Upper lobe of left lung (tissue), 6 donors: ENCODE measurements at places on chromosomes 2 and 18. TPM values are rescaled to one million over a fixed set of nuclear protein-coding genes. Genes with fewer than 3 reads are reported as not detected.

The YES1 gene
- 113 TPM for total RNA-seq

The MOB1A gene
- 36.7 TPM for total RNA-seq

The PROM2 gene
- total RNA-seq = 4.2 TPM

The RBM43 gene
- 4.6 TPM for total RNA-seq

The PIKFYVE gene
- total RNA-seq = 23.6 TPM

The ACP1 gene
- 34.7 TPM for total RNA-seq

The THAP4 gene
- total RNA-seq = 39.6 TPM

The AP1S3 gene
- total RNA-seq = 10.5 TPM

DNA sequence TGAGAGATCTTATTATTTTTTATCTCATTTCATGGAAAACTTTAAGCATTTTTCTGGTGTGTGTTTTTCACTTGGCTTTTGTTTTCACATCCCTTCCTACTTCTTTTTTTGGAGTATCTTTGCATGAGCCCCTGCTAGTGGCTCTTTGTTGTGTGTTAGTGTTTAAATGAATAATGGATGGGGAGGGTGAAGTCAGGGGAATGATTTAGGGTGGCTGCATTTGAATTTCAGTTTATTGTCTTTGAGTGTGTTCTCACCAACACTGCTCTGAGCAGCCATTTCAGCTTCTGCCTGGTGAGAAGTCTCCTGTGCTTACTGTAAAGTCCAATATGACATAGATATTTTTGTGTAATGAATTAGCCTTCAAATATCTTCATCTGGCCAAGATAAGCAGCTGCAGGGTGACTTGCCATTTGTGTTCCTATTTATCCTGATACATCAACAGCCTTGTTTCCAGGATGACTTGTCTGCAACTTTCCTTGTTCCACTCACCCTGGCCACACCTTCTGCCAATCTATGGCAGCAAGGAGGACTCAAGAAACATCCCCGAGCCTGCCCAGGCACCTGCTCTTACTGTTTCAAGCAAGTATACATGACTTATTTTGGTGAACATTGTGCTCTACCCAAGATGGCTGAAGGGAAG is 182.6 kb downstream of the PDE11A start:
- H3K4me1 ChIP-seq = no peaks in the 10 kb centered on the region
- no peaks in the 10 kb centered on the region for H3K27me3 ChIP-seq
- H3K27ac ChIP-seq = no peak overlapping the region
- H3K36me3 ChIP-seq = no peaks in the 10 kb centered on the region

DNA sequence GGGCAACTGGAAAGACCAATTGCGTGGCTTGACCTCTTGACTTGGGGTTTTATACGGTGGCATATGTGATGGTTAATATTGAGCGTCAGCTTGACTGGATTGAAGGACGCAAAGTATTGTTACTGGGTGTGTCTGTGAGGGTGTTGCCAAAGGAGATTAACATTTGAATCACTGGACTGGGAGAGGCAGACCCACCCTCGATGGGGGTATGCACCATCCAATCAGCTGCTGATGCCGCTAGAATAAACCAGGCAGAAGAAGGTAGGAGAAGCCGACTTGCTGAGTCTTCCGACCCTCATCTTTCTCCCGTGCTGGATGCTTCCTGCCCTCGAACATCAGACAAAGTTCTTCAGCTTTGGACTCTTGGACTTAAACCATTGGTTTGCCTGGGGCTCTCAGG is 34.2 kb upstream of the YPEL5 start:
- H3K36me3 ChIP-seq = no peaks in the 10 kb centered on the region
- no peak overlapping the region for H3K4me3 ChIP-seq
- no peak for DNase-seq
- no peaks in the 10 kb centered on the region for H3K4me1 ChIP-seq
- no peaks in the 10 kb centered on the region for H3K27me3 ChIP-seq

- no peak overlapping the region for H3K4me3 ChIP-seq
- H3K36me3 ChIP-seq = peaks cover 20% of the 10 kb centered on the region
- H3K27me3 ChIP-seq = no peaks in the 10 kb centered on the region
- DNase-seq = no peak
Observed at GRCh38 chr2:20299113-20299512, 51.5 kb downstream of the PUM2 start.

DNA sequence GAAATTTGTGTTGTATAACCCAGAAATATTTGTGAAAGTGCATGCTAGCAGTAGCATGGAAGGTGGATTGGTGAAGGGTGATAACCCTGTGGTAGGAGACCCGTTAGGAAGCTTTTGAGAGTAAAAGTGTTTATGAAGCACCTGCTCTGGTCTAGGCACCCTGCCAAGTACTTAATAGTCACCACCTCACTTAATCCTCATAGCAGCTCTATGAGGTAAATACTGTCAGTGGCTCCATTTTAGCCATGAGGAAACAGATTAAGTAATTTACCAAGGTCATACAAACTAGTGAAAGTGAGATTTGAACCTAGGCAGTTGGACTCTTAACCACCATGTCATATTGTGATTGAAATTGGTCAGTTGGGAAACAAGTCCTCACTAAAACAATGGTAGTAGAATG is 66.8 kb downstream of the TET3 start:
- H3K4me3 ChIP-seq = no peak overlapping the region
- no peaks in the 10 kb centered on the region for H3K27me3 ChIP-seq
- peaks cover 23% of the 10 kb centered on the region for H3K36me3 ChIP-seq
- DNase-seq = no peak
- H3K27ac ChIP-seq = no peak overlapping the region
- H3K4me1 ChIP-seq = no peaks in the 10 kb centered on the region

- DNase-seq = no peak
- no peaks in the 10 kb centered on the region for H3K27me3 ChIP-seq
- H3K4me1 ChIP-seq = peaks cover 73% of the 10 kb centered on the region
- H3K27ac ChIP-seq = peak overlapping the region; percentile 88
- no peak overlapping the region for H3K4me3 ChIP-seq
Observed at GRCh38 chr2:85995648-85996529, 107.1 kb upstream of the ST3GAL5 start.

- H3K4me1 ChIP-seq = no peaks in the 10 kb centered on the region
- H3K36me3 ChIP-seq = no peaks in the 10 kb centered on the region
- no peak for DNase-seq
- H3K4me3 ChIP-seq = no peak overlapping the region
- no peaks in the 10 kb centered on the region for H3K27me3 ChIP-seq
Observed at GRCh38 chr18:53796040-53796729, 428.3 kb downstream of the MBD2 start.

DNA sequence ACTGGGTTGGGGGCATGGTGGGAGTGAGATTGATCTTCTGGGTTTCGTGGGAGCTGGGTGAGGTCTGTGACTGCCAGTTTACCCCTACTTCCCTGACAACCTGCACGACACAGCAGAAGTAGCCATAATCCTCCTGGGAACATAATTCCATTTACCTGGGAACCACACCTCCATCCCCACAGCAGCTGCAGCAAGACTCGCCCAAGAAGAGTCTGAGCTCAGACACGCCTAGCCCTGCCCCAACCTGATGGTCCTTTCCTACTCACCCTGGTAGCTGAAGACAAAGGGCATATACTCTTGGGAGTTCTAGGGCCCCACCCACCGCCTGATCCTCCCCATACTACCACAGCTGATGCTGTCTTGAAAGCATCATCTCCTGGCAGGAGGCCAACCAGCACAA is 43.8 kb downstream of the FLACC1 start:
- H3K4me1 ChIP-seq = no peaks in the 10 kb centered on the region
- H3K27ac ChIP-seq = no peak overlapping the region
- H3K36me3 ChIP-seq = peaks cover 1% of the 10 kb centered on the region
- no peak overlapping the region for H3K4me3 ChIP-seq
- H3K27me3 ChIP-seq = no peaks in the 10 kb centered on the region

DNA sequence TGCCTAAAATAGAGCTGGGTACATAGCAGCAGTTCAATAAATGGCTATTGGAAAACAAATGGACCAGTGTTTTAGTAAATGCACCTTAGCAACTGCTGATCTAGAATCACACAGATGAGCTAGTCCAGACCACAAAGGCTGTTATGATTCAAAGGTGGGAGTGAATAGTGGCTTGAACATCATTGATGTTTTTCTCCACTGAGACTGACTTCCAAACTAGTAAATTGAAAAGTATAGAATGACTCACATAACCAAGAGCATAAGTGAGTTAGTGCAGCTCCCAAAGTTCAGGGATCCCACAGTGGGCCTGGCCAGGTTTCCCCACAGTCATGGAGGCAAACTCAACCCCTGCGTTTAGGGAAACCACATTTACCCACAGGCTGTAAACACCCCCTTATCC is 106.7 kb upstream of the YPEL5 start:
- DNase-seq = no peak
- no peaks in the 10 kb centered on the region for H3K4me1 ChIP-seq
- H3K4me3 ChIP-seq = no peak overlapping the region
- H3K27ac ChIP-seq = no peak overlapping the region
- H3K27me3 ChIP-seq = no peaks in the 10 kb centered on the region
